ENCODE measurements at places on chromosomes 1 and 21.

DNA sequence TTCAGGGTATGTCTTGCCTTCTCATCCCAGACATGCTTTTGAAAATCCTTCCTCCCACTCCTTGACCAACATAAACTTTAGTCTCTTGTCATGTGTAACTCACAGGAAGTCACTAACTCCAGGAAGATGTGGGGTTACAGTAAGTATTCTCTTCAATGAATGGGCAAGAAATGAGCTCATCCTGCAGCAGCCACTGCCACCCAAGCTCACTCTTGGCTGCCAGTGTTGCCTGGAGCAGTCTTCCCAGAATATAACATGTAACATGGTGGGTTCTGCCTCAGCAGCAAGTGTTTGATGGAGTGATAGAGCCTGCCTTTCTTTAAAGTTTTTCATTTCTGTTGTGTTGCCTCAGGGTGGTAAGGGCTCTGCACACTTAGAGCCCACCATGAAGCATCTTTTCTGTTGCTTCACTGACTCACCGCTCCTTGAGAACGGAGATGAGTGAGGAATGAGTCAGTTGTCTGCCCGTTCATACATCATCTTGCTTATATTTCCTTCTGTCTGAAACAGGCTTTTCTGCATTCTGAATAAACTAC lies 187.0 kb downstream of the TPR start:
- DNase-seq, result no peak

DNA sequence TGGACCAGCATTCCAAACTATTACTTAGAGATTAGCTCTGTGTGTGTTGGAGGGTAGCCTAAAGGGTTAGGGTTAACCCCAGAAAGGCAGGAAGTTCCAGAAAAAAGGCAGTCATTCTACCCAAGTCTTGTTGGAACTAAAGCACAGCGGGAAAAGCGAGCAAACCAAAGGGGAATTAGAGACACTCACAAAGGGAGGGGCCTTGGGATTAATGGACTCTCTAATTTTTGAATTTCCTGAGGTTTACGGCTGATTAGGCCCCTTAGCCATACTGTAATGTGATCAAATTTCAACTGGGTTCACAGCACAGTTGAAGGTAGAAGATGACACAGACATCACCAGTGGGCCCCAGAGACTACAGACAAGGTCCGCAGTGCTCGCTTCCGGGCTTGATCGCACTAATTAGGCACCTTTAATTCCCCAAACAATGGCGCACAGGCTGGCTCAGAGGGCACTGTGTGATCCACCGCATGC lies 28.3 kb downstream of the CAPZB start:
- no peak for DNase-seq

- no peak for DNase-seq
Measured at GRCh38 chr1:125065821-125066180, 3881.0 kb downstream of the SRGAP2C start.

DNA sequence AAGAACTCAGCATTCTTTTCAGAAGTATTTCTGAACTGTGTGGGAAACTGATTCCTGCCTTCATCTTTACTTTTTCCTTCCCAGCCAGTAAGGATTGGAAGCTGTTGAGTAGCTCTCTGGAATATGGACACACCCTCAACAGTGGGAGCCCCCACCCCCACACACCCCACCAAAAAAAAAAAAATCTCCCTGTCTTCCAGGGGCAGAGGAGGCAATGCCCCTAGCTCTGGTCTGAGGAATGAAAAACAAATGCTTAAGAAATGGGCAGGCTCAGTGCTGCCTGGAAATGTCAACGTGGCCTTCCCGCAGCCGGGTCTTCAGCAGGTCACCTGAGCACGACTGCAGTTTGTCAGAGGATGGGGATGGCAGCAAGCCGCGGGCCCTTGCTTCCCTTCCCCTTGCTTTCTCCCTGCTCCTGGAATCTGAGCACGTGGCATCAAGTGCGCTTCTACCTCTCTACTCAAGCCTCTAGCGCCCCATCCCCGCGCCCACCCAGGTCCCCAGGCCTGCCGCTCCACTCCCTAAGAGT lies 479 bp downstream of the RGS16 start:
- DNase-seq, result no peak

GRCh38 chr1:149965440-149965839 lies 28.8 kb upstream of the MTMR11 start:
- no peak for DNase-seq

DNA sequence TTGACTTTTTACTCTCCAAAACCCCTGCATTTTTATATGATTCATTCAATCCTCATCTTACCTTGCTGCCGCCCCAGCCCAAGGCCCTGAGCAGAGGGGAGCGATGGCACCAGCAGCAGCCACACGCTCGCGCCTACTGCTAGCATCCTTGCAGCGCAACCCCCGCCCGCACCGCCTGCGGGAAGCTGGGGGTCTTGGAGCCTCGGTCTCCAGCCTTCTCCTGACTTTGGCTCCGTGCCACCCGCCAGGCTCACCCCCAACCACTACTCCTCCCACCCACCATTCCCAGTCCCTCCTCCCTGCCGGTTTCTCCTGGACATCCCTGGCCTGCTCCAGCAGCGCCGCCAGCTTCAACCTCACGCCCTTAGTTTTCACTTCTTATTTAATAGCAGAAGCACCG lies 76.6 kb downstream of the RPE65 start:
- DNase-seq, result no peak

- DNase-seq, result no peak
Measured at GRCh38 chr21:34946916-34947534, 102.1 kb downstream of the RUNX1 start.

GRCh38 chr1:153610811-153611301 lies 2.1 kb downstream of the S100A16 start:
- DNase-seq, result no peak

DNA sequence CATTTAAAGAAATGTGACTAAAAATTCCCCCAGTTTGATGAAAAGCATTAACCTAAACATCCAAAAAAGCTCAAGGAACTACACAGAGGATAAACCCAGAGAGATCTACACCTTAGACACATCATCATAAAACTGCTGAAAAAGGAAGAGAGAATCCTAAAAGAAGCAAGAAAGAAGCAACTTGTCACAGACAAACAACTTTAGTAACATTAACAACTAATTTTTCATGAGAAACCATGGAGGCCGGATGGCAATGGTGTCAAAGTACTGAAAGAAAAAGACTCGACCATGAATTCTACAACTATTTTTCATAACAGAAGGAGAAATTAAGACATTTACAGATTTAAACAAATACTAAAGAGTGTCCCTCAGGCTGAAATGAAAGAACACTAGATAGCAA lies 17.7 kb downstream of the ZNF644 start:
- DNase-seq, result no peak

DNA sequence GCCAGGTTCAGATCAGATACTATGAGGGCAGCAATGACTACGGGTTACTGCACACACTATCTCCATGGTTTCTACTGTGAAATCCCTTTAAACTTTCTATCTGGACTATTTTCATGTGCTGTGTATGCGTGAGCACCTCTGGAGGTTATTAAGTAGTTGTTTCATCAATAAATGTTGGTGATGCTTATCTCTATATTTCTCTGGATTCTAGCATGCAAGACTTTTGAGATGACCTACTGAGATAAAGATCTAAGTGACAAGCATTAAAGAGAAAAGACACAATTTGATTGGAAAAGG lies 194.0 kb downstream of the NRIP1 start:
- DNase-seq, result no peak

DNA sequence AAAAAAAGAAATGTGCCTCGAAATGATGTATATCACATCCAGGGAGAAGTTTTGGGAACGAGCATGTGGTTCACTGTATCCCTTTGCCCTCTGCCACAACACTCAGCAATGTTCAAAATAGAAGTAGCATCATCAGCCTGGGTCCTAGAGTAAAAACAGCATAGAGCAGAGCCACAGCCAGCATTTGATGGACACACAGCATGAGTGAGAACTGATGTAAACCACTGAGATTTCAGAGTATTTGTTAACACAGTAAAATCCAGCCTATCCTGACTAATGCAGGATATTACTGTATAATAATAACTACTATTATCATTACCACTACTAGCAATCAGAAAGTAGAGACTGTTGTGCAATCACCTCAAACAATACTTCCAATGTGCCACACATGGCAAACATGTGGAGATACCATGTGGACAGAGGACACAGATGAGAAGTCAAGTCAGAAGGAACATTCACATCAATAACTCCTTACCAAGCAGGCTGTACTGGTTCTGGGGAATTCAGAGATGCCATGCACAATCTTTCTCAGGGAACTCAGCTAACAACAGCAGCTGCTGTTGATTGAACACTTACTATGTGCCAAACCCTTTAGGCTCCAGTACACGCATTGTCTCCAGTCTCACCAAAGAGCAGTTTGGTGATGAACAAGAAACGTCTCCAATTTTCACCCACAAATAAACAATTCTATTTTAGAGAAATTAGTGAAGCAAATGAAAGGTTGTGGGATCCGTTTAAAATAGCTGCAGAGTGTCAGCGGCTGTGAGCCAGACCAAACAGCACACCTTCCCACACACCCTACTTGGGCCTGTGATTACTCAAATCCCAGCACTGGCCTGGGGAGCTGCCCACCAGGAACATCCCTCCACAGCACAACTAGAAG lies 16.6 kb upstream of the GFI1 start:
- no peak for DNase-seq

- DNase-seq, result no peak
Measured at GRCh38 chr1:910881-911721, 12.6 kb upstream of the SAMD11 start.

DNA sequence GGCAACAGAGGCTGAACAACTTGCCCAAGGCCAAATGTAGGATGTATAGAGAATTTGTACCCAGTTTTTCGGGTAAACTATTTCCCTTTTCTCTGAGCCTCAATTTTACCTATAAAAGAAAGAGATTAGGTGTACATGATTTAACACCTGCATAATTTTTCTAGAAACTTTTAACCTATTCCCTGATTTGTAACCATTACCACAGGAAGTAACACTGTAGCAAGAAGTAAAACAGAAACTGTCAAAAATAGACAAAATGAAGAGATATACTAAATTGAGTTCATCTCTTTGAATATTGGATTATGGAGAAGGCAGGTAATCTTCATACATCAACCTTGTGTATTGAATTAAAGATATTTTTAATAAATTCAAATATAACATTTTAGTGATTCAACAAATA lies 136.2 kb downstream of the ZC3H11B start:
- DNase-seq, result no peak

- DNase-seq, result no peak
Measured at GRCh38 chr1:229474509-229474908, 33.6 kb downstream of the NUP133 start.

- no peak for DNase-seq
Measured at GRCh38 chr1:200849430-200849829, 23.4 kb upstream of the GPR25 start.

DNA sequence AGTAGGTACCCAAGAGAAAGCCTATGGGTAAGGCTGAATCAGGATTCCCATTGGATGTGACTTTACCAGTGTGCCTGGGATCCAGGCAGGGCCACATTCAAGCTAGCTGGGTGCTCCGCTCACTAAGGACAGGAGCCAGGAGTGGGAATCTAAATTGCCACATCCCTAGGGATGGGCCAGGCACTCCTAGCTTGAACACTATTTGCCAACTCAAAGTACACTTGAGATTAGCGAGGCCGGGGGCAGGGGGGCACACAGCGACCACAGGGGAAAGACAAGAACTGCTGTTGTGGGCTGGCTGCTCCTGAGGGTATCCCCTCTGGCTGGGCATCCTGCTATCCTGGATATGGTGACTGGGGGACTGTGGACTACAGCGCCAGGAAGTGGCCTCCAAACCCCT lies 4.3 kb downstream of the SLC45A3 start:
- no peak for DNase-seq

- DNase-seq, result no peak
Measured at GRCh38 chr1:6075748-6076147, 30.1 kb downstream of the KCNAB2 start.

GRCh38 chr21:43640400-43640799 lies 18.9 kb downstream of the HSF2BP start:
- no peak for DNase-seq

DNA sequence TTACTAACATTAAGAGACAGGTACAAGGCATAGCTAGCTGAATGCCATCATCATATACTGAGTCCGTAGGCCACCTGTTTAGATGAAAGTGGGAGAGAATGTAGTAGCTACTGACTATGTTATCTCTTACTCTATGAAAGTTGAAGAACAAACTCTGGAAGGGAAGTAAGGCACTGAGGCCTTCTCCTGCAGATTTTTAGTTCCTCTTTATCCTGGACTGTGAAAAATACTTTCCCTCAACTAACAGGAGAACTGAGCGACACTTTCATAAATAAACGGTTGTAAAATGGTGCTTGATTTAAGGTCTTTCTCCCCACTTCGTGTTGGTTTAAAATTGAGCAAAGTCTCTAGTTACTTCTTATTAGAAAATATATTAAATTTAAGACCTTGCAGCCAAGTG lies 101.9 kb downstream of the FNBP1L start:
- DNase-seq, result no peak

- DNase-seq, result no peak
Measured at GRCh38 chr1:33943978-33944377, 80.1 kb downstream of the HMGB4 start.

DNA sequence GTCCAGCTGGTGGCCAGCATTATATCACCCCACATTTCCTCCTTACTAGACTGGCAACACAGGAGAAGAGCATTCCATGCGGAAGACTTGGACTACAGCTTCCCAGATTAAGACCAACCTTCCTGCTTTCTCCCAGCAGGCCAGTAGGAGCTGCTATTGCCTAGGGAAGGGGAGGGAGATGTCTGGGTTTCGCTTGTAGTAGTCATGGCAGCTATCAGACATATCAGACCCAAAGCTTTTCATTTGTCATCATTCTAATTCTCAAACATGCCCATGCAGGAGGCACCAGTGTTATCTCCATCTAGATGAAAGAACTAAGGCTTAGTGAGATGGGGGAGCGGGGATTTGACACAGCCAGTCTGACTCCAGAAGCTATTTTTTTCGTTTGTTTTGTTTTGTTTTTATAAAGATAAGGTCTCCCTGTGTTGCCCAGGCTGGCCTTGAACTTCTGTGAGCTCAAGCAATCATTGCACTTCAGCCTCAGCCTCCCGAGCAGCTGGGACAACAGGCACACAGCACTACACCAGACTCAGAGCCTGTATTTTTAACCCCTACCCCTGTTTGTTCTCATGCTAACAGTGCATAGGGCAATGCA lies 4.5 kb downstream of the PLA2G2A start:
- no peak for DNase-seq

GRCh38 chr1:47225430-47226100 lies 6.5 kb downstream of the TAL1 start:
- no peak for DNase-seq

- DNase-seq, result no peak
Measured at GRCh38 chr1:156805766-156806511, 10.7 kb downstream of the SH2D2A start.

Measured in central memory CD8-positive, alpha-beta T cell (primary cell).